ENCODE measurements at places on chromosomes 6 and 20. TPM values are rescaled to one million over a fixed set of nuclear protein-coding genes. Genes with fewer than 3 reads are reported as not detected.

RNASET2 gene
- total RNA-seq = 21.9 TPM

NKAIN4 gene
- not detected for total RNA-seq

SYNDIG1 gene
- not detected for total RNA-seq

BRD2 gene
- total RNA-seq = 43.8 TPM

DLL1 gene
- under 0.01 TPM for total RNA-seq

OR2B6 gene
- not detected for total RNA-seq

LSM14B gene
- 47.5 TPM for total RNA-seq

COL20A1 gene
- not detected for total RNA-seq

METTL24 gene
- 0.16 TPM for total RNA-seq

PRSS35 gene
- 3.9 TPM for total RNA-seq

CNR1 gene
- not detected for total RNA-seq

OLIG3 gene
- not detected for total RNA-seq

DNAH8 gene
- total RNA-seq = under 0.01 TPM
